Cortex of kidney (tissue), 1 donor: ENCODE measurements at places on chromosomes 4 and X.

DNA sequence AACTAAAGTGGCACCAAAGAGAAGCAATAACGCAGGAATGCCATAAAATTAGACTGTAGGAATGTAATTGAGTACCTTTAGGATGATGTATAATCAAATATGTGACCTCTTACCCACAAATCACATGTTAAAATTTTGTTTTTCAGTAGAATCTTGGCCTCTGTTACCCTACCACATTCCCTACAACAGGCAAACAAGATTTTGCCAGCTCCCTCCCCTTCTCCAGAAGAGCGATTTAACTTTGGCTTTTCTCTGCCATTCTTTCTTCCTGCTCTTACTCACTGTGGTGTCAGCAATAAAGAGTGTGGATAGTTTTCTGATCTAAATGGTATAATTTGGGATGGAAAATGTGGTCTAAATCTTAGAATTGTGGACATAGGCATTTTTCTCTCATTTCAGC, 57.2 kb downstream of the TRIM2 start:
- no peak for DNase-seq

DNA sequence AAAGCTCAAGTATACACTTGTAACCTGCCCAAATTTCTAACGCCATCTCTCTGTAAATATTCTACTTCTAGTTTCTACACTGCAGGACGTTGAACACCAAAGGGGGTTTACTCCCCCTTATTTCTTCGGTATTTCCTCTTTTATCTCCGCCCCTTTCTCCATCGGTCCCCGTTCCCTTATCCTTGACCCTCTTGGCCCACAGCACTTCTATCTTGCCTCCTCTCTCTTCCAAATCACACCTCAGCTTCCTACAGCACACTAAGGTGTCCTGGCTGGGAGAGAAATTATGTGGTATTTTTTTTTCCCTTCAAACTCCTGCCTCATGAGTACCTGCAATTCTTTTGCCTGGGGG, 715 bp downstream of the ZMAT1 start:
- no peak for DNase-seq

DNA sequence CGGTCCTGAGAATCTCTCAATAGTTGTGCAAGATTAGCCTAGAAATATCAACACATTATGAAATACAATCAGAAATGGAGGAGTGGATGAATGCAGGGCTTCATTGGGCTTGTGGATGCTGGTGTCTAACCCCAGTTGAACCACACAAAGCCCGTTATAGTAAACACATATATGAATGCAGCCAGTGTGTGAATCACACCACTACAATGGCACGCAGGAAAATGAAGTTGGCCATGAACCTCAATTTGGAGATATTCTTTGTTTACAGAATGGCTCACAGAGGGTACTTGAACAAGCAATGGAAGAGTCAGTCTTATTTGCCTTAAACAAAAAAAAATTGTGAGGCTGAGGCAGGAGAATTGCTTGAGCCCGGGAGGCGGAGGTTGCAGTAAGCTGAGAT, 57.8 kb downstream of the SOD3 start:
- no peak for DNase-seq

- DNase-seq, result no peak
Measured at GRCh38 chr4:153471698-153472093, 5.5 kb downstream of the TMEM131L start.

DNA sequence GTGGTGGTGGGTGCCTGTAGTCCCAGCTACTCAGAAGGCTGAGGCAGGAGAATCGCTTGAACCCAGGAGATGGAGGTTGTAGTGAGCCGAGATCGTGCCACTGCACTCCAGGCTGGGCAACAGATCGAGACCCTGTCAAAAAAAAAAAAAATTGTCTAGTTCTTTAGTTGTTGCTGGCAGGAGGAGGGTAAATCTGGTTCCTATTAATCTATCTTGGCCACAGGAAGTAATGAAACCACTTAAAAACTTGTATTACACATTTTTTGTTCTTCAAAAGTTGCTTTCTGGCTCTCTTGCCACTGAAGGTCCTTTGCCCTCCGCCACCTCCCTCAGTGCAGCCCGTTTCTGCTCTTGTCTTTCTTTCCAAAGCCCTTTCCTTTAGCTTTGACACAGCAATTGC, 102.9 kb upstream of the ARSJ start:
- DNase-seq, result no peak

DNA sequence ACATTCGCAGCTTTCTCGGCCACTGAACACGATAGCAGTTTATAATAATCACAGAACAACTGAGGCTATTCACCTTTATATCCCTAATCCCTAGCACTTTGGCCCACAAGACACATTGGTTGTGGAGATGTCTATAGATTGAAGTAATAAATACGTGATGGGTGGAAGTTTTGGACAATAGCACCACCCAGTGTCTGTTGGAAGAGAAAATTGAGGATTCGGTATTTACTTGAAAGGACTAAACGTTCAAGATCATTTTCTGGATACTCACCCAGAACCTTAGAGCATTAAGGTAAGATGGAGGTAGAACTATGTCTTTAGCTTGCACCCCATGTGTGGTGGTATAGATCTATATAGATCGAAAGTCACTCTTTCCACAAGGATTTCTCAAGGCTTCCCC, 787 bp upstream of the TMSB15A start:
- no peak for DNase-seq

- DNase-seq, result no peak
Measured at GRCh38 chr4:165308166-165308565, 19.3 kb upstream of the MSMO1 start.

DNA sequence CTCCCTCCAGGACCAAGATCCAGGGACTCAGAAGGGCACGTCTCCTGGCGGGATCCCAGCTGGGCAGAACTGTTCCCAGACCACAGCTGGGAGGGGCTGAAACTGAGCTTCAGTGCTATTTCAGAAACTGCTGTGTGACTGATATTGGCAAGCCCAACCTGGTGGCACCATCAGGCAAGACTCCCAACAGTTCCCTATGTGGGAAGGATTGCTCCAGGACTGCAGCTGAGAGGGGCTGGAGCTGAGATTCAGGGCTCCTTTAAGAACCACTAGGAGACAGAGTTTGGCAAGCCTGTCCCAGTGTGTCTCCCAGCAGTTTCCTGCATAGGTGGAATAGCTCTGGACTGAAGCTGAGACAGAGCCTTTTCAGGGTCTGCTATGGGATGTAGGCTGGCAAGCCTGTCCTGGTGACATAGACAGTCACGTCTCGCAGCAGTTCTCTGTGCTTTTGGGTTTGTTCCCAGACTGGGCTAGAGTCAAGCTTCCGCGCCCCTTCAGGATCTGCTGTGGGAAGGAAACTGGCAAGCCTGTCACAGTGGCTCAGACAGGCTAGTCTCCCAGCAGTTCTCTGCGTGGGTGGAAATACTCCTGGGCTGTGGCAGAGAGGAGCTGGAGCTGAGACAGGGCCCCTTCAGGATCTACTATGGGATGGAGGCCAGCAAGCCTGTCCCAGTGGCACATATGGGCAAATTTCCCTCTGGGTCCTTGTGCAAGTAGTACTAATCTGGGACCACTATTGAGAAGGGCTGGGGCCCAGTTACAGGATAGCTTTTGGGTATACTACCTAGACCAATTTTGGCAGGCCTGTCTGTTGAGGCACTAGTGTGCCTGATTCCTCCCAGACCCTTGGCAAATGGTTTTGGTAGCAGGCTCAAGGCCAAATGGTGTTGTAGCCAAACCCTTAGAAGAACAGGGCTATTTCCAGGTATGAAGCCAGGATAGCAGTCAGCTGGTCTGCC, 20.2 kb upstream of the MED14 start:
- DNase-seq, result no peak

- DNase-seq, result no peak
Measured at GRCh38 chrX:2710041-2710840, 19.1 kb downstream of the CD99 start.

- no peak for DNase-seq
Measured at GRCh38 chrX:151722241-151722846, 6.5 kb downstream of the FATE1 start.

DNA sequence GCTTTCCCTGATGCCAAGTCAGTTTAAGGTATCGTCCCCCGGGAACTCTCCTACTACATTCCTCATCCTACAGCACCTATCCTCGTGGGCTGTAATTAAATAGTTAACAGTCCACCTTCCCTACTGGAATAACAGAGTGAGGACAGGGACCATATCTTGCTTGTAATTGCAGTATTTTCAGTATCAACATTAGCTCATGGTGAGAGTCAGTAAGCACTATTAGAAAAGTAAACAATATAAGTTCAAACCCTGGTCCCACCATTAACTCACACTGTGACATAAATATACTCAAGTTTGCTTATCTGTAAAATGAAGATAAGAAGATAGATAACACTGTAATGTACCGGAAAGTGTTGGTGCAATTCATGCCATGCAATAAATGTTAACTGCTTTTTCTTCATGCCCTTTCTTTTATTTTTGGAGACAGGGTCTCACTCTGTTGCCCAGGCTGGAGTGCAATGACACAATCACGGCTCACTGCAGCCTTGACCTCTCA, 61.3 kb downstream of the SH3RF1 start:
- no peak for DNase-seq

DNA sequence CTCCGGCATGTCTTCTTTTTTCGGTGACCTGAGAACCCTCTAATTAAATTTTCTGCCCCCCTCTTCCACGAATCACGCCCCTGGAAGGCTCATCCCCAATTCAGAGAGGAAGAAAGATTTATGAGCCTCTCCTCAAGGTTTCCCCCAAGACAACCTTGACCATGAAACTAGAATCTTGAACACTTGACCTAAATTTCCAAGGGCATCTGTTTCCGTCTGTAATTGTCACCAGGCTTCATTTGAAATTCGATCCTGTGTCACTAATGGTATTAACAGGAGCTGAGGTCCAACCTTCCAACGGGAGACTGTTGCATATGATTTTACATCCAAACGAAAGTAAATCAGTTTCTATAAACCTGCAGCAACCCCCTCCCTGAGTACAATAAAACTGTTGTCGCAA, 139.9 kb upstream of the ZIC3 start:
- no peak for DNase-seq

- DNase-seq, result no peak
Measured at GRCh38 chrX:153886915-153887314, 942 bp upstream of the L1CAM start.
